Kidney (tissue), 22 donors: ENCODE measurements at places on chromosomes 7 and 10.
A peak's percentile ranks its signal among the peaks of the same experiment; 100 is the strongest.

DNA sequence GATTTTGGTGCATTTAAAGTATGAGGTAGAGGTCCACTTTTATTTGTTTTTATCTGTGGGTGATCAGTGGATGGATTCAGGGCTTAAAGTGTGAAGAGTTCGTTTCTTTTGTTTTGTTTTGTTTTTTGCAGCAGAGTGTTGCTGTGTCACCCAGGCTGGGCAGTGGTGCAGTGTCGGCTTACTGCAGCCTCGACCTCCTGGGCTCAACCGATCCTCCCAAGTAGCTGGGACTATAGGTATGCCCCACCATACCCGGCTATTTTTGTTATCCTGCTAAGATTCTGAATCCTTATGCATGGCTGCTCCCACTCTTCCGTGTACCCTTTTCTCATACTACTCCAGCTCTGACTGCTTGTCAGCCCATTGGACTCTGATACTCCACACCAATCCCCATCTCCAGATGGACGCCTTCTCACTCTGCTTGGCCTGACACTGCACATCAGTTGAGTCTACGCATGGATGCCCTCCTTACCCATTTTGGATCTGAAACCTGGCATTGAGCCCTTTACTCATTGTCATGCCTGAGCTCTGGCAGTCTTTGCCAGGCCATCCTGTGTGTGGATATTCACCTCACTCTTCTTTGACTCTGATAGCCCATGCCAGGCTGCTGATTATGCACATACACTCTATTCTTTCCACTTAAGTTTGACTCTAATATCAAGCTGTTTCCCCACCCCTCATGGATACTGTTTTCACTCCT, 119.5 kb downstream of the CCSER2 start:
- no peak for DNase-seq

GRCh38 chr7:42285383-42285824, 48.4 kb upstream of the GLI3 start:
- DNase-seq, result peak; percentile 23

DNA sequence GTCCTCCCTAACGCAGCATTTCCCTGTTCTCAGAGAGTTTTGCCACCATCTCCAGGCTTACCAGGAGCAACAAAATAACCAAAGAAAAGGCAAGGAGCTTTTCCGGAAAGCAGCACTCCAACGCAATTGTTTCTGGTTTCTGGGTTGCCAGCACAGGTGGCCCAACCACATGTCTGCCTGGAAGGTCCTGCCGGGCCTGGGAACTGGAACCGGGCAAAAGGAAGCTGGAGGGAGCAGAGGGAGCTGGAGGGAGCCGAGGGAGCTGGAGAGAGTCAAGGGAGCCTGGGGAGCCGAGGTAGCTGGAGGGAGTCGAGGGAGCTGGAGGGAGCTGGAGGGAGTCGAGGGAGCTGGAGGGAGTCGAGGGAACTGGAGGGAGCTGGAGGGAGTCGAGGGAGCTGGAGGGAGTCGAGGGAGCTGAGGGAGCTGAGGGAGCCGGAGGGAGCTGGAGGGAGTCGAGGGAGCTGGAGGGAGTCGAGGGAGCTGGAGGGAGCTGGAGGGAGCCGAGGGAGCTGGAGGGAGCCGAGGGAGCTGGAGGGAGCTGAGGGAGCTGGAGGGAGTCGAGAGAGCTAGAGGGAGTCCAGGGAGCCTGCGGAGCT, 54.6 kb downstream of the STK32C start:
- no peak for DNase-seq

GRCh38 chr7:52925332-52925731, 110.1 kb upstream of the POM121L12 start:
- DNase-seq, result no peak

- no peak for DNase-seq
Measured at GRCh38 chr10:5314840-5315239, 49.9 kb upstream of the UCN3 start.

GRCh38 chr10:52027055-52027705, 286.9 kb upstream of the DKK1 start:
- DNase-seq, result no peak

DNA sequence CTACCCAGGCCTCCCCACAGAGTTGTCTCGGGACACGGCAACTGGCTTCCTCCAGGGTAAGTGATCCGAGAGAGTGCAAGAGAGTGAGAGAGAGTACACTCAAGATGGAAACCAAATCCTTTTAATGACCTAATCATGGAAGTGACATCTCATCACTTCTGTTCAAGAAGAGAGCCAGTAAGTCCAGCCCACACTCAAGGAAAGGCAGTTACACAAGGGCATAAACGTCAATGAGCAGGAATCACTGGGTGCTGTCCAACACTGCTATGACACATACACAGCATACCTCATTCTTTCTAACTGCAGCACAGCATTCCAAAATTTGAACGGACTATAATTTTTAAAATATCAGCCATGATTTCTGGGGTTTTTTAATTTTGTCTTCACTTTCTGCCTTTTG, 29.3 kb upstream of the OSBPL3 start:
- DNase-seq, result no peak

DNA sequence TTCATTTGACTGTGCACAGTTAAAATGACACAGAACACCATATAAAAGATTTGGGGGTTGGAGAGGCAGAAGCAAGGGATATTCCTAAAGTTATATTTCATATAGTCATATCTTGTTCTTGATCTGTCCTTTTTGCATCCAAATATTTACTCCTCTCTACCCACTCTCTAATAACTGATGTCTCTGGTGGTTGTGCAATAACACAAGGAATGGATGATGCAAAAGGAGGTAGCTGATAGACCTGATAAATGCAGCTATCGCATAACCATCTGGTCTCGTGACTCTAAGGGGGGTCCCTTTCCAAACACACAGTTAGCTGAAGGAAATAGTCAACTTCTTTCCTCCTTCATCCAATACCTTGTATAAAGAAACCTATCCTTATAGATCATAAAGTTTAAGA, 123.1 kb downstream of the POLR1F start:
- no peak for DNase-seq

GRCh38 chr7:115008465-115009114, 86.7 kb downstream of the MDFIC start:
- DNase-seq, result no peak
